ENCODE measurements at places on chromosomes 1 and 21.
A peak's percentile ranks its signal among the peaks of the same experiment; 100 is the strongest.

DNA sequence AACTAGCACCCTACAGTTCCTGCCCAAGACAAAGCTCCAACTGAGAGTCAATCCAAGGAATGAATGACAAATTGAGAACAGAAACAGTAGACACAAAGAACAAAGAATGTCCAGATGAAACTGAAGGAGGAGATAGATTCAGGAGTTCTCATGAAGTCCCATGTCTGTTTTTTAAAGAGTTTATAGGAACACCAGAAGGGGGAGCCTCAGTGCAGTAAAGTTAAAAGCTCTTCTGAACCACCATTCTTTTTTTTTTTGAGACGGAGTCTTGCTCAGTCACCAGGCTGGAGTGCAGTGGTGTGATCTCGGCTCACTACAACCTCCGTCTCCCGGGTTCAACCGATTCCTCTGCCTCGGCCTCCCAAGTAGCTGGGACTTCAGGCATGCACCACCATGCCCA, 323.6 kb downstream of the MRPL39 start:
- DNase-seq: no peak

- no peak for DNase-seq
Measured at GRCh38 chr1:185679220-185679619, 55.0 kb upstream of the HMCN1 start.

- DNase-seq: no peak
Measured at GRCh38 chr1:145702826-145703225, 4.3 kb downstream of the PDZK1 start.

DNA sequence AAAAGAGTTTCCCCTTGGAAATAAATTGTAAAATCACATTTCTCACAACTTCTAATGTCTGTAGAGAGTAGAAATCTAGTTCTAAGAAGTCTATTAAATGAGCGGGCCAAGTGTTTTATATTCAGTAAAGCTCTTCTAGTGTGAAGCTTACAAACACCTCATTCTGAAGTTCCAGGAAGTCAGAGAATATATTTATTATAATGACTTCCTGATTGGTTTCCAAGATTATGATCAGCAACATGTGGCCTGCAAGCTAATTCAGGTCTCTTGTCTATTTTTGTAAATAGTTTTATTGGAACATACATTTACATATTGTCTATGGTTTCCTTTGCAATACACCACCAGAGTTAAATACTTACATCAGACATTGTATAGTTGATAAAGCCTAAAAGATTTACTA, 603.9 kb downstream of the AMY1C start:
- DNase-seq: no peak

- no peak for DNase-seq
Measured at GRCh38 chr1:110710314-110710713, 35.6 kb upstream of the KCNA3 start.

GRCh38 chr1:163820766-163821165, 499.0 kb downstream of the NUF2 start:
- DNase-seq: no peak

- no peak for DNase-seq
Measured at GRCh38 chr1:197222025-197222685, 45.9 kb upstream of the CRB1 start.

DNA sequence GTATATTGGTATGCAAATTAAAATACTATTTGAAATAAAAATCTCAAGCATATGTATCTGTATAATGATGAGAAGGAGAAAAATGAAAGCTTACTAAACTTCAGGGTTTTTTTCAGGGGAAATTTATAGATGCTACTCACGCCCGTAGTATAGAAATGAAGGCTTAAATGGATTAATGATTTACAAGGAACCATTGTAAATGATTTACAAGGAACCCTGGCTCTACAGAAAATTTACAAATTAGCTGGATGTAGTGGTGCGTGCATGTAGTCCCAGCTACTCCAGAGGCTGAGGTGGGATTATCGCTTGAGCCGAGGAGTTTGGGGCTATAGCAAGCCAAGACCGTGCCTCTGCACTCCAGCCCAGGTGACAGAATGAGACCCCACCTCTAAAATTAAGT, 150.5 kb downstream of the PCBP3 start:
- no peak for DNase-seq

- no peak for DNase-seq
Measured at GRCh38 chr1:24878045-24878444, 52.0 kb downstream of the RUNX3 start.

DNA sequence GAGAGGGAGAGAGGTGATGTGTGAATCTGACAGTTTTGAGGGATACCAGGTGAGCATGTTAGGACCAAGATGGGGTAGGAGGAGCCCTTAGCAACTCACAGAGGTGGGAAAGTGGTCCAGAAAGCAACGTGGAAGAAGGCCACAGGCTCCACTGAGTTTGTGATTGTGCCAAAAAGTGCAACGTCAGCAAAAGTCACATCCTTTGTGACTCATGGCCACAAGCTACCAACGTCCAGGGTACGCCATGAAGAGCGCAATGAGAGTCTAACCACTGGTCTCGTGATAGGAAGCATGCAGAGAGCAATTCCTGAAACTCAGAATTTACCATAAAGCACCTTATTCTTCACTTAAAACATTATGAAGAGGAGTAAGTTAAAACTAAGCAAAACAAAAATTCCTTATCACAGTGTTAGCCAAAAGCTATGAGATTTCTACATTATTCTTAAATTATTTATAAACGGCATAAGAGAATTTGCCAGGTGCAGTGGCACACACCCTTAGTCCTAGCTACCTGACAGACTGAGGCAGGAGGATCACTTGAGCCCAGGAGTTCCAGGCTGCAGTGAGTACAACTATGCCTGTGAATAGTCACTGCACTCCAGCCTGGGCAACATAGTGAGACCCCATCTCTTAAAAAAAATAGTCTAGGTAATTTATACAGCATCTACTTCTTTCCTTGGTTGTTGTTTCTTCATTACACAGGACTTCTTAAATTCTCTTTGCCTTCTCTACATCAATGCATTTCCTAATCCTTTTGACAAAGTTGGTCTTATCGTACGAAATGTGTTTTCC, 55.2 kb downstream of the COLGALT2 start:
- peak; percentile 40 for DNase-seq

GRCh38 chr1:201693890-201694607, 134.9 kb upstream of the IPO9 start:
- no peak for DNase-seq

DNA sequence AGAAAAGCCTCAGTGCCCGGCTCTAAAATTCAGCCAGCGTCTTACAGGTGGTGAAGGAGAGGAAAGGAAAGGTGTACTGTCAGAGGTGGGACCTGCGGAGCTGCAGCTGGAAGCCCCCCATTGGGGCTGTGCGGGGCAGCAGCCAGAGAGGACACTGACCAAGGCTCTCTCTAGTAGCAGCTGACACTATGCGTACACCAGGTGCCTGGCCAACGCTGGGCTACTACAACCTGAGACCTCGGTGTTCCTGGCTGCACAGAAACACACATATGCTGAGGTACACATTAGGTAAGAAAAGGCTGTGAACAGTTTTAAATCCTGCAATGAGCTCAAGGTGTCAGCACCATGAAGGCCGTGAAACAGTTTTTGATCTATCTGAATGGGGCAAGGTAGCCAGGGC, 55.5 kb upstream of the EDN2 start:
- no peak for DNase-seq

GRCh38 chr1:5340560-5341130, 651.6 kb downstream of the NPHP4 start:
- no peak for DNase-seq

DNA sequence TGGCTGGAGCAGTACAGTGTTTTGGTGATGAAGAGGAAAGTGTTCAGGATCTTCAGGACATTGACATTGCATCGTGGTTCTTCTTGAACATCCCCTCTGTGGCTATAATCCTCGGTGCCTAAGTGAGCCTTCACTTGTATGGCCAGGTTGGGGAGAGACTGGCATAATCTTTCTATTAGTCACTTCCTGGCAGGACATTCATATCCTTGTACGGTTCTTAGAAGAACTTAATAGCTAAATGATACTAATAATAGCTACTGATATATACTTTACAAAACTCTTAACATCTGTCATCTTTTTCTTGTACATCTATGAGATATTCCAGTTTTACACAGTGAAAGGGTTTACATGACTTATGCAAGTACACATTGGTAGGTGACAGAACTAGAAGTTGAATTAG, 35.8 kb downstream of the CELF3 start:
- no peak for DNase-seq

DNA sequence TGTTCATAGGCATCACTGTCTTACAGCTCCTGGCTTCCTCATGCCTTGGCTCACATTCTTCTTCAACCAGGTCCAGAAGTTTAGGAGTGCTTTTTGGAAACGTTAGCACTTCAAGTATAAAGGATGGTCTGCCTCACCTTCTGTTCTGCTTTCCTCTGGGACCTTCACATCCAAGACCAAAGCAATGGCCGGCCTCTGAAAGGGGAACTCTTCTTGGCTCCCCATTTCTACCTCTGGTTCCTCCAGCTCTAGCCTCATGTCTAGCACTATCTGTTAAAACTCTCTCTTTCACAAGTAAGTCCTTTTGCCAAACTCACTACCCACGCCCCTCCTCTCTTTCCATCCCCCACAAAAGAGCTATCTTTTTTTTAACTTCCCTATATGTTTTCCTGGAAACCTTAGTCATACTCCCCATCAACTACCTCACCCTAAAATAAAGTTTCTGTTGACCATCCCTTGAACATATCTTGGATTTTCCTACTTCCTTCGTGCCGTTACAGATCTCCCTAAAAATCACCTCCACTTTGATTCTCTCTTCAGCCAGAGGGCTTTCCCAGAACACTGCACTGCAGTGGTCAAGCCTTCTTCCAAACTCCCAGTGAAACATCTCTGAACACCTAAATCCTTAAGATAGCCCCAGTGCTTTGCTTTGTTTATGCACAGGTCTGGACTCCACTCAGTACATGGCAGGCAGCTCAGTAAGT, 7.9 kb downstream of the SORT1 start:
- DNase-seq: peak; percentile 87

DNA sequence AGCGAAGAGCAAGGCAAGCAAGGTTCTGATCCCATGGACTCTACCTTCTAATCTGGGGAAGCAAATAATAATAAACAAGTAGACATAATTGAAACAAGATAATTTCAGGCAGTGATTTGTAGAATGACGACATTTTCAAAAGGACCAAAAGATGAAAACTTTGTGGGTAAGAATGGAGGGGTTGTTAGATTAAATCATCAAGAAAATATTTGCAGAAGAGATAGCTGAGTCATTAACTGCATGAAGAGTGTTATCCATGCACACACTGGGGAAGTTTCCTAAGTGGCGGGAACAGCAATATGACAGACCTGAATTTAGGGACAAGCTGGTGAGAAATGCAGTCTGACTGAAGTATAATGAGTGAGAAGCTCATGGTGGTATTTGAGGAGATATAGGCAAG, 583.1 kb upstream of the RGS18 start:
- no peak for DNase-seq

- DNase-seq: no peak
Measured at GRCh38 chr1:204680461-204680860, 5.1 kb downstream of the LRRN2 start.

DNA sequence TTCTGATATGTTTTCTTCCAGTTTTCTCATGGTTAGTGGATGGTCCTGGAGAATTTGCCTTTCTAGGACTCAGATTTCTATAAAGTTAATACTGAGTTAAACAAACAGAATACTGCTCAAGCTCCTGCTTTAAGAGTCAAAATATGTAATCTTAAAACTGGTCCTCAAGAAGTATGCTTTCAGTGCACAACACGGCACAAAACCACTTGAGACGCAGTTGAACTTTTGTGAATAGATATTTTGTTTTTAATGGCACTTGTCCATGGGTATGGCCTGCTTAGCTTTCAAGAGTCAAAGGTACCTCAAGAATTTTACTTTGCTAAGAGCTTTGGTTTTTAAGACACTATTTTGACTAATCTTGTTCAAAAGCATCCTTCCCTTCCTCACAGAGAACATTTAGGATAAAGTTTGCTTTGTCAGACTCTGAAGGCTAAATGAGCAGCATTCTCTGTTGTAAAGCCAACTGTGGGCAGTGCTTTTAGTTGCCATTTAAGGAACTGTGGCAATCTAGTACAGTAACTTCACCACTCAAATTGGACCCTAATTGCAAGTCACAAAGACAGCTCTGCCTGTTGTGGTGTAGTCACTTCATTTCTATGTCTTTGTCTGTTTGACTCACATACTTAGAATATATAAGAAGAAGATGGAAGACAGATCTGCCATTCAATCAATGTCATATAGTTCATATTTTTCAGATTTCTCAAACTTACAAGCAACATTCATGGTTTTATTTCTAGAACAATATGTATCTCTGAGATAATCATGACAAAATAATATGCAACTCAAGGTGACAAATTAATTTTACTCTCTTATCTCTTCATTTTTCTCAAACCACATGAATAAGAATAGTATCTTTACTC, 28.8 kb downstream of the SAMD13 start:
- DNase-seq: no peak

GRCh38 chr1:220182656-220183055, 88.7 kb downstream of the IARS2 start:
- DNase-seq: no peak

- DNase-seq: peak; percentile 63
Measured at GRCh38 chr1:232590744-232591082, 39.2 kb downstream of the SIPA1L2 start.

- DNase-seq: no peak
Measured at GRCh38 chr1:98143403-98143802, 222.6 kb upstream of the DPYD start.

- DNase-seq: no peak
Measured at GRCh38 chr1:92916899-92917298, 44.4 kb downstream of the DIPK1A start.

- no peak for DNase-seq
Measured at GRCh38 chr1:234208791-234209190, 164.5 kb upstream of the COA6 start.

DNA sequence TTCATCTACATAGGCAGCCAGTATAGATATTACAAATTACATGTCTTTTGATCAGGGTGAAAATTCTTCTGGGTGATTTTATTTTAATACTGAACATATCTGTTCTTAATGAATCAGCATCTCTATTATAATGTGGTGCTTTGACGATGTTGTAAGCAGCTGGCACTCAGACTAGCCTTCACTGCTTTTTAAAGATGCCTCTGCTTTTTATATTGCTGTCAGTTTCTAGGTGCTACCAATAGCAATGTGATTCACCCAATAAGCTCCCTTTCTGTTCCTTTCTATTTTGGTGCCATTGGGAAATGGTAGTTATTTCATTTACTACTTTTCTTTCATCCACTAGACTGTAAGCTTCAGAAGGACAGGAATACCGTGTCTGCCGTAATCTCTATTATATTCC, 11.1 kb upstream of the ANGPTL1 start:
- DNase-seq: no peak

GRCh38 chr1:184866991-184867788, 107.1 kb downstream of the NIBAN1 start:
- DNase-seq: peak; percentile 53

- DNase-seq: no peak
Measured at GRCh38 chr1:27519331-27520258, 29.6 kb upstream of the WASF2 start.
